Stimulated activated CD4-positive, alpha-beta T cell treated with anti-CD3 and anti-CD28 coated beads, Interleukin-4, amount 100 ng/mL, for 1 hour (primary cell): ENCODE measurements at places on chromosomes 1 and 21.

DNA sequence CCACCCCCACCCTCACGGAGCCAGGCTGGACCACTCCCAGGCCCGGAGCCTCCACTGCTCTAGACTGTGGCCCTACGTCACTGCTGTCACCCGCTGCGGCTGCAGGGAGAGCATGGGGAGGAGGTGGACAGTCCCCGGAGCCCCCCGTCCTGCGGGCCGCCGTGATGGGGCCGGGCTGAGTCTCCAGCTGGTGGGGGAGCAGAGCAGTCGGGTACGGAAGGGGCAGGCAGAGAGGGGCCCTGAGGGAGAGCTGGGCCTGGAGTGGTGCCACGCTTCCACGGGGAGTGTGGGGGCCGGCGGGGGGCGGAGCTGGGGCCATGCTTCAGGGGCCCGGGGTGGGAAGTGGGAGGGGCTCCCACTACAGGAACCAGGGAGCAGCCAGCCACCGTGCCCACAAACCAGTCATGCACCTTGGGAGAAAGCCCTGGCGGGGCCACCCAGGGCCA is 98.9 kb upstream of the KCNK1 start:
- DNase-seq = no peak

GRCh38 chr1:226993814-226994585 is 53.9 kb downstream of the COQ8A start:
- DNase-seq = no peak

DNA sequence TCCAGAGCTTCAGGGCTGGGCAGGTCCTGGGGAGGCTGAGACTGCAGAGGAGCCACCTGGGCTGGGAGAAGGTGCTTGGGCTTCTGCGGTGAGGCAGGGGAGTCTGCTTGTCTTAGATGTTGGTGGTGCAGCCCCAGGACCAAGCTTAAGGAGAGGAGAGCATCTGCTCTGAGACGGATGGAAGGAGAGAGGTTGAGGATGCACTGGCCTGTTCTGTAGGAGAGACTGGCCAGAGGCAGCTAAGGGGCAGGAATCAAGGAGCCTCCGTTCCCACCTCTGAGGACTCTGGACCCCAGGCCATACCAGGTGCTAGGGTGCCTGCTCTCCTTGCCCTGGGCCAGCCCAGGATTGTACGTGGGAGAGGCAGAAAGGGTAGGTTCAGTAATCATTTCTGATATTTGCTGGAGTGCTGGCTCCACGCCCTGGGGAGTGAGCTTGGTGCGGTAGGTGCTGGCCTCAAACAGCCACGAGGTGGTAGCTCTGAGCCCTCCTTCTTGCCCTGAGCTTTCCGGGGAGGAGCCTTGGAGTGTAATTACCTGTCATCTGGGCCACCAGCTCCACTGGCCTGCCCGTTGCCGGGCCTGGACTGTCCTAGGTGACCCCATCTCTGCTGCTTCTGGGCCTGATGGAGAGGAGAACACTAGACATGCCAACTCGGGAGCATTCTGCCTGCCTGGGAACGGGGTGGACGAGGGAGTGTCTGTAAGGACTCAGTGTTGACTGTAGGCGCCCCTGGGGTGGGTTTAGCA is 9.3 kb downstream of the MYBPH start:
- DNase-seq = no peak

GRCh38 chr1:43545695-43546387 is 15.2 kb downstream of the PTPRF start:
- DNase-seq = no peak

DNA sequence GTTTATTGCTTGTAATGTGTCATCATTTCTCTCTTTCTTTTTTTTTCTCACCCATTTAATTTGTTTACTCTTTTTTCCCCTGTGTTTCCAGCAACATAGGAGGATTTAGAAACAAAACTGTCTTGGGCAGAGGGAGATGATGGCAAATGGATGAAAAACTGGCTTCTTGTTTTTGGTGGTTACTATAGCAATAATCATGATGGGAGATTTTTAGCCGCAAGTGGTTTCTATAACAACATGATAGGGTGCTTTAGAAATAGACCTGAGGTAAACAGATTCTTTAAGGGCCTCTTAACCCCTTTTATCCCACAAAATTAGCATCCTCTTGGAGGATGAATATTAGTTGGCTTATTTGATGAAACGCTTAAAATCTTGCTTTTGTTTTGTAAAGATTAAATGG is 51.6 kb downstream of the CRB1 start:
- DNase-seq = no peak
